ENCODE measurements at places on chromosomes 13 and 19.

DNA sequence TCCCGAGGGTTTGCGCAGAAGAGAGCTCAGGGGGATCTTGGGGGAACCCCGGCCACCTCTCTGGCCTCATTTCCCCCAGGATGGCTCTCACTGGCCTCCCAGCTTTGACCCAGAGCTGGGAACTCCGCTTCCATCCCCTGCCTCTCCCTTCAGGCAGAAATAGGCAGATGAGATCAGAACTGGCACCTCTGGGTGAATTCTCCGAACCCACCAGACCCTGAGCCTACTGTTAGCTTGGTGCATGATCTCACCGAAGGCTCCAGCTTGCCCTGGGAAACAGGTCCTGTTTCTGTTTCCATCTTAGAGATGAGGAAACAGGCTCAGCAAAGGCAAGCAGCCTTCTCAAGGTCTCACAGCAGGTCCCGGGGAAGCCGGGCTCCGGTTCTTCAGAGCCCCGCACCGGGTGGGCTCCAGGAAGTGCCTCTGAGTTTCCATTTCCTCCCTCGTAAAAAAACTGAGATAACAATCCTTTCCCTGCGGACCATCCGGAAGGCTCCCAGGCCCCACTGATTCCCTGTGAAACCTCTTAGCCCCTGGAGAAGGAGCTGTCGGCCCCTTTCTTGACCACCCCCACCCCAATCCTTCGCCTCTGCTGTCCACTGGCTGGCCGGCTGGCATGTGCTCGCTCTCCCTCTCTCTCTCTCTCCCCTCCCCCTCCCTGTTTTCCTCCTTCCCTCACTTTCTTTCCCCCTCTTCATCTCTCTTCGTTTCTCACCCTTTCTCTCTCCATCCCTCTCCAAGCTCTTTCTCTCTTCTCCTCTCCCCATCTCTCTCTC is 2.1 kb downstream of the NECTIN2 start:
- no peak for DNase-seq

DNA sequence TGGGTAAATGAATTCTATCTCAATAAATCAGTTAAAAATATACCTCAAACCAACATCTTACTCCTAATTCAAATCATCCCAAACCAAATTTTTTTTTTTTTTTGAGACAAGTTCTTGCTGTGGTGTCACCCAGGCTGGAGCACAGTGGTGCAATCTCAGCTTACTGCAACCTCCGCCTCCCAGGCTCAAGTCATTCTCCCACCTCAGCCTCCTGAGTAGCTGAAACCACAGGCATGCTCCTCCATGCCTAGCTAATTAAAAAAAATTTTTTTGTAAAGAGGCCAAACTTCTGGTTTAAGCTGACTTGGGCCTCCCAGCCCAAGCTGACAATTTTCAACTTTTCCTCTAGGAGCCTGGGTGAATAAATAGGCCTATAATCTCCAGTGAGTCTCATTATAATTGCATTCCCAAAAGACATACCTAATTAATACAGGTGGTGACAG is 22.1 kb upstream of the OLFM2 start:
- no peak for DNase-seq

- DNase-seq = no peak
Observed at GRCh38 chr19:3548606-3549005, 8.8 kb downstream of the MFSD12 start.

DNA sequence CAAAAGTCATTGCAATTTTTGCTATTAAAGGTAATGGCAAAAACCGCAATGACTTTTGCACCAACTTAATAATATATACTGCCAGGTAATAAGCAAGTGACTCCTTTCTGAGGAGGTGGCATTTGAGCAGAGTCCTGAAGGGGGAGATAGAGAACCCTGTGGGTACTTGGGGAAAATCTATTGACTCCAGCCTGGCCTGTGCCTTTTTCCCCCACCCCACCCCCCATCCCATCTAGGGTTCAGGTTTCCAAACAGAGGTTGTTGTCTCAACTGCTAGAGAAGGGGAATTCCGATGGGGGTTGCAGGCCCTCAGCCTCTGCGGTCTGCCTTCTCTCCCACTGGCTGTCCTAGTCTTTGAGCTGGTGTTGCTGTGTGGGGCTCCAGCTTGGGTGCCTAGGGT is 11.5 kb downstream of the S1PR2 start:
- no peak for DNase-seq

GRCh38 chr19:4279530-4280422 is 710 bp downstream of the SHD start:
- no peak for DNase-seq

DNA sequence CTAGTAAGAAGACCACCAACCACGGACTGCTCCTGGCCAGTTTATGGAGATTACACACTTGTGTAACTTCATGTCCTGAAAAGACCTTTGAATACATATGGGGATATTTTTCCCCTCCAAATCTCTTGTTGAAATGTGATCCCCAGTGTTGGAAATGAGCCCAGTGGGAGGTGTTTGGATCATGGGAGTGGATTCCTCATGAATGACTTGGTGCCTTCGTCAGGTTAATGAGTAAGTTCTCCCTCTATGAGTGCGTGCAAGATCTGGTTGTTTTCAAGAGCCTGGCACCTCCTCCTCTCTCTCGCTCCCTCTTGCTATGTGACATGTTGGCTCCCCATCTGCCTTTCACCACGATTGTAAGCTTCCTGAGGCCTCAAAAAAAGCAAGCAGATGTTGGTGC is 769.0 kb upstream of the SLITRK1 start:
- DNase-seq = no peak

GRCh38 chr13:103618151-103618550 is 551.9 kb upstream of the SLC10A2 start:
- no peak for DNase-seq

DNA sequence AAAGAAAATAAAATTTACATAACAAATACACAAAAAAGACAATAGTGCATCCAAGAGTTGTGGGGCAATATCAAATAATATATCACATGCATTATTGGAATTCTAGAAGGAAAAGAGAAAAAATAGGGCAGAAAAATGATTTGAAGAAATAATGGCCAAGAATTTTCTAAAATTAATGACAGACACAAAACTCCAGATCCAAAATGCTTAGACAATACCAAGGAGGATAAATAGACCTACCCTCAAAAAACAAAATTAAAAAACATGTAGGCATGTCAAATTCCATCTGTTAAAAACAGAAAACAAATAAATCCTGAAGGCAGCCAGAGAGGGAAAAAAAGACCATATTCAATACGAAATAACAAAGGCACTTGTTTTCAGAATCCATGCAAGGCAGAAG is 191.5 kb upstream of the ZNF536 start:
- no peak for DNase-seq

DNA sequence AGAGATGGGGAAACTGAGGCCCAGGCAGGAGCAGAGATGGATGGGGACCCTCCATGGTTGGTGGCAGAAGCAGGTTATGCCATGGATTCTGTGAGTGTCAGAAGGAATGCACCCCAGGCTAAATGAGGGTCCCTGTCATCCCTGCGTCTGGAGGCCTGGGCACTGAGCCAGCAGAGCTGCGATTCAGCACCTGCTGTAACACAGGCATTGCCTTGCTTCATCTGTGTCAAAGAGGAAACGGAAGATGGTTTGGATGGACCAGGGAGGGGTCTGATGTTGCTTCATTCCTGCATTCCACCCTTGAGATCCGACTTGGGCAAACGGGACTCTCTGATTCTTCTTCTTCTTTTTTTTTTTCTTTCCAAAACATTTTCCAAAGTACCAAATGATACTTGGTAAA is 1.2 kb downstream of the C5AR1 start:
- no peak for DNase-seq

DNA sequence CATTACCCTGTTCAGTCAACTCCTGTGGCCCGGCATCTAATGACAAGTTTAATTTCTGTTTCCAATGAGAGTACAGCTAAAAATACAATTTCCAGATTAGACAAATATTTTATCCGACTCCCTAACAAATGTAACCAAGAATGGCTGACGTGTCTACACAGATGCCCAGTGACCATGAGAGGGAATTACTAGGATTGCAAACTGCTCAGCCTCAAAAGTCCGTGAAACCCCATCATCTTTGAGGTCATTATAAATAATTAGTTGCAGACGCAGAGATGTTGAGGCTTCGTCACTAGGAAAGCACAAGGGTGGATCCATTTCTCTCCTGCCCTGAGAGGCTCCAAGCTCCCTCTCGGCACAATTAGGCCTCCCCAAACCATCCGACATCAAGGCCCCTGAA is 104.1 kb upstream of the ZNF507 start:
- DNase-seq = no peak

GRCh38 chr13:37665420-37665819 is 66.9 kb upstream of the POSTN start:
- no peak for DNase-seq

DNA sequence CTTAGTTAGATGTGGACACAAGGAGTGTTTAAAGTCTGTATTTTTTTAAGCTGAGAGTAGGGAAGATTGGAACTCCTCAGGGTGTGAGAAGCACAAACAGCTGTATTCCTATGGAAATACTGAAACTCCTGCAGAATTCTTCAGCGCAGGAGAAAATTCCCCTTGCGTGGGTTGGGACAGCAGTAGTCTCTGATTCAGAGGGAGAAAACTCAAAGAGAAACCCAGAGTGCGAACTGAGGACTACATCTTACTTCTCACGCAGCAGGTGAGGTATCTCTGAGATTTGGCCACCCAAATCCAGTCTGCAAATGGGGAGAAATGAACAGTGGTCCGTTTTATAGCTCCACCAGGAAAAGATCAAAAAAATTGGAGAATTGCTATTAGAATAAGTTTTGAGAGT is 60.9 kb downstream of the FRY start:
- DNase-seq = no peak
